ENCODE measurements at places on chromosomes 4 and X.

DNA sequence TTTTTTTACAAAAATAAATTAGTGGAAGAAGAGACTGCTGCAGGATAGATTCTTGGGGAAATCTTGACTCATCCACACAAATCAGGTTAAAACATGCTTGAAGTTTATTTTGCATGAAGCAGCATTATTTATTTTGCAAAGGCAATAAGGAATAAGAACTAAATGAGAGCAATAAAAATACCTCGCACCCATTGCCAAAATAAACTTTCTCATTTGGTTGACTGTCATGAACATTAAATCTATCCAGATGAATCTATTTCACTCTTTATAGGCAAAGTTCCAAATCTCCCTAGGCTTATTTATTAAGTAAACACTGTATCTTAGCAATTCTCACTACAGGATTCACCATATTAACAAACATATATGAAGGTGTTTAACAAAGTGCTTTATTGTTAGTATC is 58.9 kb downstream of the HOPX start:
- DNase-seq = no peak

- no peak for DNase-seq
These were observed 76.7 kb upstream of the NDST3 start for GRCh38 chr4:117957571-117957970.

GRCh38 chrX:136546371-136546781 is 14.4 kb downstream of the VGLL1 start:
- no peak for DNase-seq

GRCh38 chr4:152807294-152807829 is 27.6 kb downstream of the ARFIP1 start:
- DNase-seq = no peak

- no peak for DNase-seq
These were observed 73.9 kb downstream of the SERTM2 start for GRCh38 chrX:111585337-111585736.

GRCh38 chr4:78638337-78639172 is 87.0 kb downstream of the ANXA3 start:
- DNase-seq = no peak

DNA sequence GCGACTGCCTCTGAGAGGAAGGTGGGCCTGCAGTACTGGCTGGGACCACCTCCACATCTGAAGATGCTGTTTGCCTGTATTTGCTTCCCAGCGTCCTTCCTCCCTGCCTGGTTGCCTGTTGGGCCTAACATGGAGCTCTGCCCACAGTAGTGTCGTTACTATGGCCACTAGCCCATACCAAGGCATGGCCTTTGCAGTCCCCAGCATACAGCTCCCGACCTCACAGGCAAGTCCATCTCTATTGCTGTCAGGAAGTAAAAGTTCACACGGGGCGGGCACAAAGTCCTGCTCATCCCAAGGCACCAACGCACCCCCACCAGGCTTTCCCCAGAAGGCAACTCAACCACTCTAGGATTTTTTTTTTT is 71.6 kb downstream of the MAML3 start:
- DNase-seq = no peak

- DNase-seq = no peak
These were observed 48.4 kb downstream of the IL15 start for GRCh38 chr4:141684785-141685184.

- no peak for DNase-seq
These were observed 87.6 kb downstream of the JAKMIP1 start for GRCh38 chr4:6112606-6113290.

- DNase-seq = no peak
These were observed 32.9 kb downstream of the RAI2 start for GRCh38 chrX:17828171-17828570.

DNA sequence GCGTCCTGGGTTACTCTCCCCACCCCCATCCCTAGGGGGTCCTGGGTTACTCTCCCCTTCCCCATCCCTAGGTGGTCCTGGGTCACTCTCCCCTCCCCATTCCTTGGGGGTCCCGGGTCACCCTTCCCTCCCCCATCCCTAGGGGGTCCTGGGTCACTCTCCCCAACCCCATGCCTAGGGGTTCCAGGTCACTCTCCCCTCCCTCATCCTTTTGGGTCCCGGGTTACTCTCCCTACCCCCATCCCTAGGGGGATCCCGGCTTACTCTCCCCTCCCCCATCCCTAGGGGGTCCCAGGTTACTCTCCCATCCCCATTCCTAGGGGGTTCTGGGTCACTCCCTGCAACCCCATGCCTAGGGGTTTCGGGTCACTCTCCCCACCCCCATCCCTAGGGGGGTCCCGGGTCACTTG is 1.5 kb downstream of the ASMTL start:
- DNase-seq = no peak

- no peak for DNase-seq
These were observed 220.3 kb downstream of the KCTD8 start for GRCh38 chr4:44228326-44228725.

DNA sequence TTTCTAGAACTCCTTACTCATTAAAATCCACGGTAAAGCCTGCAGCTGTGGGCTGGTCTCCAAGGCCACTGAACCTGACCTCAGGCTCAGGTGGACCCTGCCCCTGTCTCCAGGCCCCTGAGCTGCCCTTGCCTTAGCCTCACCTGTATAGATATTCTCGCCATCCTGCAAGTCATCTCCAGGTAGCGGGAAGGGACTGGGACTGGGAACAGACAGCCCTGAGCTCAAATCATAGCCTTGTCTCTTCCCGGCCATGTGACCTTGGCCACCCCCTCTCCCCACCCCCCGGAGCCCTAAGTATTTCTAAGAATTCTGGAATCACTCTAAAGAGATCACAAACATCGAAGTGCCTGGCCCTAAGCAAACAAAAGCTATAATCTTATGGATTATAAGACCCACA is 17.7 kb downstream of the ABLIM2 start:
- no peak for DNase-seq

- no peak for DNase-seq
These were observed 30.7 kb downstream of the EREG start for GRCh38 chr4:74395633-74396032.

DNA sequence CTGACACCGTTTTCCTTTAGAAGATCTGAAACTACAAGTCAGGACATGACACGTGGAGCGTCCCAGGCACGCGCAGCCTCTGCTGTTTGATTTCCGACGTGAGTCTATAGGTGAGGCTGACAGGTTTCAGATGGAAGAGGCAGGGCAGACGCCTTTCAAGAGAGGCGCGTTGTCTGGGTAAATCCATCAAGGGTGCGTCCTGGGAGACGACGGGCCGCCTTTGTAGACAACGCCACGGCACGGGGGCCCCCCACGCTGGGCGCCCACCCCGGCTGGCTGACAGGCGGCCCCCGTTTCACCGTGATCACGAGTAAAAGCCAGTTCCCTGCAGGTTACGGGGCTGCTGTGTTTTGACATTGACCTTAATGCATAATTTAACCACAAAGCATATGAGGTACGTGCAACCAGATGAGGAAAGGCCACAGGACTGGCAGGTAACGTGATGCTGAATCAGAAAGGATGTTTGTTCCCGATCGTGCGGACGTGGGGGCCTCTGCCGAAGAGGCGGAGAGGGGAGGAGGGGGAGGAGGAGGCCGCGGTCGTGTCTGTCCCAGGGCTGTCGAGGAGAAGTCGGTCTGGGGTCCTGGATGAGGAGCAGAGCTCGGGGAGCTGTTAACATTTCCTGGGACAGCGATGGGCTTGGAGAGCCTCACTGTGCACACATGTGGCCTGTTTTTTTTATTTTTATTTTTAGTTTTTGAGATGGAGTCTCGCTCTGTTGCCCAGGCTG is 51.1 kb upstream of the PPP2R3B start:
- DNase-seq = no peak

DNA sequence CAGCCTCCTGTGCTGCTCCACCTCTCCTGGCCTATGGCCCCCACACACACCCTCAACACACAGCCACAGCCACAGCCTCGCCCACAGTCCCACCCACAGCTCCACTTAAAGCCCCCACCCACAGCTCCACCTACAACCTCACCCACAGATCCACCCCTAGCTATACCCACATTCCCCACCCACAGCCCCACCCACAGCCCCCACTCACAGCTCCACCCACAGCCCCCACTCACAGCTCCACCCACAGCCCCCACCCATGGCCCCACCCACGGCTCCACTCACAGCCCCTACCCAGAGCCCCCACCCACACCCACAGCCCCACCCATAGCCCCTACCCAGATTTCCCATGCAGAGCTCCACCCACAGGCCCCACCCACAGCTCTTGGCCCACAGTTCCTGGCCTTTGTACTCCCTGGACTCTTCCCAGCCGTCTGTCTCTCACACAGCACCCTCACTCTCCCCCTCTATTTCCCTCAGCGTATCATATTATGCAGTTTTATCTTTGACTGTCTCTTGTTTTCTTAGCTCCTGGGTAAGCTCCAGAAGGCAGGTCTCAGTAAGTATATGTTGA is 322.5 kb downstream of the EVC2 start:
- no peak for DNase-seq

DNA sequence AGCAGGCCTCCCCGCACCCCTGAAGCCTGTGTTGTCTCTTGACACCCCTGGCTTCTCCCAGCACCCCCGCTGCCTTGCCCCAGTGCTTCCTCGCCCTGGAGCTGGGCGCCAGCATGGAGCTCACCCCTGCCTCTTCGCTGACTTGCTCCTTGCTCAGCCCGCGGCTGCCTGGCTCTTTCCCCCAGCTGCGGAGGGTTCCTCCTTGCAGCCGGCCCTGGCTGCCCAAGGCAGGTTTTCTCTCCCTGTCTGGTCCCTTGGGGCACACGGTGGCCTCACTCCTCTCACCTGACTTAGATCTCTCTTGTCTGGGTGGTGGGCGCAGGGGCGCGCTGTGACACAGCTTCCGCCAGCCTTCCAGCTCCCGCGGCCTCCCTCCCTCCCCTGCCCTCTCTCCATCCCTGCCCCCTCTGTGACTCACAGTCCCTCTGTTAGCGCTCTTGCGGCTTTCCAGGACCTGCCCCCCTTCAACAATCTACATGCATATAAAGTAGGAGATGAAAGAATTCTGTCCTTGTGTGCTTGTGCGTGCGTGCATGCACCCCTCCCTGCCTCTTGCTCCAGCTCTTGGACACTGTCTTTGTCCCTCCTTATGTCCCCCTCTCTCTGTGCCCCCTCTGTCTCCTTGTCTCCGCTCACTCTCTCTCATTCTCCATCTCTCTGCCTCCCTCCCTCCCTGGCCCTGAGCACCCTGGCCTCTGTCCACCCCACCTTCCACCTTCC is 2.2 kb downstream of the PLXNB3 start:
- peak; percentile 87 for DNase-seq

DNA sequence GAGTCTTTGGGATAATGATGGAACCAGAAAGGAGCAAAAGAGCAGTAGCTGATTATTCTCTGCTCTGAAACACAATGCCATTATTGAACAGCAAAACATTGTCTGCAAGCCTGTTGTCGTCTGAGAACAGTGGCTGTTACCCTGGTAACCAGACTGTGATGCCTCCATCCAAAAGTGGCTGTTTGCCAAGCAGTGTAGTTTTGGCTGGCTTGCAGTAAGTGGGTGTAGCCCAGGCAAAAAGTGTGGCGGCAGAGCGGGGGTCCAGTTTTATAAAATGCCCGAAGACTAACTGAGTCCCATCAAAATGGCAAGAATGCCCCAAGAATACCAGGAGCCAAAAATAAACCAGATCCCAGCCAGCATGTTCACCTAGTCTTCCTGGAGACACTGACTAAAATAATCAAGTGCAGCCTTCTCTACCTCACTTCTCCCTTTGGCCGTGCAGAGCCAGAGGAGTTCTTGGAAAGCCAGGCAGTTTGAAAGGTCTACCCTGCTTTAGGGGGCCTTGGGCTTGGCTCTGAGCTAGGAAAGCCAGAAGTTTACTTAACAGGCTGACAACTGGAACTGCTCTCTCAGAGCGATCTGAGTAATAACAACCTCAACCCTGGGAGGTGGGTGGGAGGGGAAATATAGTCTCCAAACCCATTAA is 2.6 kb downstream of the PLP1 start:
- DNase-seq = no peak

DNA sequence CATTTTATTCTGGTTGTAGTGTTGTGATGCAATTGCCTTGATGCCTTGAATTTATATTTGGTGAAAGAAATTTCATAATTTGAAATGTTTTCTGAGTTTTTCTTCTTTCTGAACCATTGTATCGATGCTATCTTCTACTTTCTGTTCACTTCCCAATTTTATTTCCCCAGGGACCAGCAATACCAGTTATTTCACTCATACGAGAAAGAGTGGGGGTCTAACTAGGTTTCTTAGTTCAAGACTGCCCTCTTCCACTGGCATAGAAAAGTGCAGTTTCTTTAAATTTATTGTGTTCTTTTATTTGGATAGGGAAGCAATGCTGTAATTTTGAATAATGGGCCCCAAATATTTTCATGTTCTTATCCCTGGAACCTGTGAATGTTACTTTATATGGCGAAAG is 544.0 kb upstream of the ADGRL3 start:
- DNase-seq = no peak

GRCh38 chr4:169220447-169220846 is 50.3 kb downstream of the SH3RF1 start:
- DNase-seq = no peak

- DNase-seq = no peak
These were observed 14.0 kb upstream of the CDKN2AIP start for GRCh38 chr4:183430317-183430993.

DNA sequence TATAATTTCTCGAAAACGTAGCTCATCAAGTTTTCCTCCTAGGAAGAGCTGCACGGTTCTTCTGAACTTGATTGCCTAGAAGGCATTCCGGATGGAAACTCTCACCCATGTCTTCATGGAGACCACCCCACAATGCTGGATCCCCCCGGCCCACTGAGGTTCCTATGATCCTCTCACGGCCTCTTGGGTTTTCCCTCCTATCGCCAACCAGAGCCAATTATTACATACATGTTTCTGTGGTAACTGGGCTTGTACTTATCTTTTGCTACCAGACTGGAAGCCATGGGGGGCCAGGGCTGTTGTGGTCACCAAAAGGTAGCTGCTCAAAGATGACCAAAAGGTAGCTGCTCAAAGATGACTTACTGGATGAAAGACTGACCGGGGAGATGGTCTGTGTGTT is 131.5 kb downstream of the AFAP1 start:
- no peak for DNase-seq

DNA sequence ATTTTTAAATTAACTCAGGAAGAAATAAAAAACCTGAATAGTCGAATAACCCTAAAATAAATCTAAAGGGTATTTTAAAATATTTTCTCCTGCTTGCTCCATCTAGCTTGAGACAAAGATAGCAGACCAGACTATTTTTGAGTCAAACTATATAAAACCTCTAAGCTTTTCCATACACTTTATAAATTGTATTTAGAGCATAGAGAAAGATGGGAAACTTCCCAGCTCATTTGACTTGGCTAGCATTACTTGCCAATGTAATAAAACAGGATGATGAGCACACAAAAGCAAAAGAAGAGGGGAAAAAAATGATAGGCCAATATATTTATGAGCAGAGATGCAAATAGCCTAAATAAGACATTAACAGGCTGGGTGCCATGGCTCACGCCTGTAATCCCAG is 117.1 kb downstream of the ANAPC4 start:
- no peak for DNase-seq

GRCh38 chr4:132642016-132642817 is 506.9 kb upstream of the PCDH10 start:
- DNase-seq = peak; percentile 3

Data from hepatic stellate cell (primary cell).